IMR-90 (cell line): ENCODE measurements at places on chromosomes 11 and 22. TPM values are rescaled to one million over a fixed set of nuclear protein-coding genes. Genes with fewer than 3 reads are reported as not detected.

DNA sequence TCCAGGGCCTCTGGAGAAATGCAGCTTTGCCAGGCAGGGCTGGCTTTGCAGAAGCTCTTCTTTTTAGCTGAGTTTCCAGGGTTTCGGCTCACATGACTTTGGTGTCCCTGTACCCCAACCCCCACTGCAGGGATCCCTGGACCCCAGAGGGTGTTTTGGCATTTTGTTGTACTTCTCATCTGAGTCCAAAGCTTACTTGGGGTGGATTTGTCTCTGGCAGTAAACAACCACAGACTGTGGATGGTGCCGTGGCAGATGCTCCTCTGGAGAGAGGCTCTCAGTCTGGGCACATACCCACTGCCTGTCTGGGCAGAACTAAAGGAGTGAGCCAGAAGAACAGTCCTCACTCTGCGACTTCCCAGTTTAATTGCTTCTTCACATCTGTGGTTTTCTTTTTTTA is 49.6 kb downstream of the COMMD9 start:
- no peak overlapping the region for H3K27ac ChIP-seq
- H3K36me3 ChIP-seq, result no peaks in the 10 kb centered on the region
- H3K4me1 ChIP-seq, result no peaks in the 10 kb centered on the region
- no peak for DNase-seq

Gene MS4A7
- not detected in 2 replicates for total RNA-seq

Gene ANKRD49
- 10.4 and 15.8 TPM in 2 replicates for total RNA-seq

GRCh38 chr11:95501761-95502266 is 270.8 kb upstream of the SESN3 start:
- H3K27me3 ChIP-seq, result peaks cover 8% of the 10 kb centered on the region; the same call in 1 of the 2 replicates
- no peaks in the 10 kb centered on the region for H3K36me3 ChIP-seq
- no peak for DNase-seq
- H3K27ac ChIP-seq, result no peak overlapping the region

Gene CELSR1
- total RNA-seq, result 0.36 and 0.56 TPM in 2 replicates

- peak overlapping the region; percentile 20; the same call in 1 of the 2 replicates for H3K27ac ChIP-seq
- no peak overlapping the region for H3K4me3 ChIP-seq
- peaks cover 28% of the 10 kb centered on the region for H3K4me1 ChIP-seq
- no peaks in the 10 kb centered on the region for H3K27me3 ChIP-seq
These were observed 23.5 kb downstream of the FZD4 start for GRCh38 chr11:86931548-86932258.

Gene SAA2
- total RNA-seq, result not detected in 2 replicates

- peak overlapping the region; percentile 31; the same call in 1 of the 2 replicates for H3K27ac ChIP-seq
- no peak overlapping the region for H3K4me3 ChIP-seq
- peaks cover 46% of the 10 kb centered on the region for H3K4me1 ChIP-seq
- H3K27me3 ChIP-seq, result no peaks in the 10 kb centered on the region
These were observed 6.1 kb downstream of the CD81 start for GRCh38 chr11:2382936-2383851.

Gene SHISAL1
- total RNA-seq, result 1.1 and 1.4 TPM in 2 replicates

DNA sequence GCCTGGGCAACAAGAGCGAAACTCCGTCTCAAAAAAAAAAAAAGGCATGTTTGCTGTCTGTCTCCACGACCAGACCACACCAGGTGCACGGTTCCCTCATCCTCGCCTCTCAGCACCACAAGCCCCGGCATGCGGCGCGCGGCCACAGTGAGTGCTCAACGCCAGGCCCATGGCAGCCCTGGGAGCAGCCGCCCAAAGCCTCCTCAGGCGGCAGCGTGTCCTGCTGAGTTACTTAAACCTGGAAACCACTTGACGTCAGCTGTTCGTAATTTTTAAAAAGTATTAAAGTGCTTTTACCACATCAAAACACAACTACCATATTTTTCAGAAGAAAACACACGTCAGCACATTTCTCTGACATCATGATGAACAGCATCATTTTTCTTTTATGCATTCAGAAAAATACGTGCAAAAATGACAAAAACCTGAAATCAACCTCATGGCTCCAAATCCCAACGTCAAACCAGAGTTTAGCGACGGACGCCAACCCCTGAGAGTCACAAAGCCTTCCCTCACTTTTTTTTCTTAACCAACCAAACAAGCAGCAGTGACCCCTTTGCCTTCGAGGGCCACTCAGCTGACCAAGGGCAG is 2.1 kb downstream of the DEAF1 start:
- peaks cover 19% of the 10 kb centered on the region for H3K36me3 ChIP-seq
- H3K4me3 ChIP-seq, result 0 out of 2 replicates have a peak overlapping the region, but pooled peaks have one; percentile 4
- no peak overlapping the region for H3K27ac ChIP-seq
- H3K27me3 ChIP-seq, result no peaks in the 10 kb centered on the region
- H3K4me1 ChIP-seq, result peaks cover 19% of the 10 kb centered on the region
- no peak for DNase-seq

- no peak overlapping the region for H3K27ac ChIP-seq
- peaks cover 2% of the 10 kb centered on the region for H3K27me3 ChIP-seq
- H3K36me3 ChIP-seq, result no peaks in the 10 kb centered on the region
- H3K4me3 ChIP-seq, result no peak overlapping the region
- DNase-seq, result no peak
- peaks cover 6% of the 10 kb centered on the region for H3K4me1 ChIP-seq
These were observed 55.8 kb downstream of the C11orf58 start for GRCh38 chr11:16794047-16794818.

- no peak for DNase-seq
- H3K4me3 ChIP-seq, result no peak overlapping the region
- H3K27ac ChIP-seq, result no peak overlapping the region
- H3K4me1 ChIP-seq, result no peaks in the 10 kb centered on the region; the same call in 1 of the 2 replicates
- H3K36me3 ChIP-seq, result no peaks in the 10 kb centered on the region
These were observed 164.6 kb downstream of the ARHGAP42 start for GRCh38 chr11:100851584-100852152.

DNA sequence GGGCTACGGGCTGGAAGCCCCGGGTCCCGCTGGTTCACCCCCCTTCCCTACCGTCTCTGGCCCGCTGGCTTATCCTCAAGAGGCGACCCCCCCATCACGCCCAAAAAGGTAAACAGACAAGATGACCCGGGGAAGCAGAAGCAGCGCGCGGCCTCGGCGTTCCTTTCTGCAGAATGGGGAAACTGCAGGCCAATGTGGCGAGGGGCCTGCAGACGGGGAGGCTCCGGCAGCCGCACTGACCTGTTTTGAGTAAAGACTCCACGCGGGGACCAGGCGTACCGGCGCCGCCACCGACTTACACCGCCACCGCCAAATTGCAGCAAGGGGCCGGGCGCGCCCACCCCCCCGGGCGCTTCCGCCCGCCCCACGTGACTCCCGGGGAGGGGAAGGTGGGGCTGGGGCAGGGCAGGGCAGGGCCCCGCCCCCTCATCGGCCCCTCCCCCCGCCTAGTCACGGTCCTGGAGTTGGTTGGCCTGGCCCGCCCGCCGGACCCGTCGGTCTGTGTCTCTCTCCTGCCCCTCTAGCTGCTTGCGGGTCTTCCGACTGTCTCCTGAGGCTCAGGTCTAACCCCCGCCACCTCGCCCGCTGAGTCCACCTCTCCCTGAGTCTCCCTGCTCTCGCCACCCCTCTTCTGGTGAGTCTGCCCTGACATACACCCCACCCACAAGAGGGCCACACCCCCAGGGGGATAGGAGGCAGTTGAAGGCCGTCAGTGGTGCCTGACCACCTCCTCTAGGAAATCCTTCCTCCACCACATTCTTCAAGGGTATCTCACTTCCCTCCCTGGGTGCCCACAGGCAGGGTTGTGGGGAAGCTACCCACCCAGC is at the start of gene ARAP1:
Gene ARAP1 (minus strand): TSS at position 321 of the 827 bp plus-strand sequence. CDS start 25,280 bp downstream, outside the sequence.
- peaks cover 7% of the 10 kb centered on the region for H3K4me1 ChIP-seq
- peak; percentile 59 for DNase-seq
- H3K27ac ChIP-seq, result peak within 1 kb of the TSS; percentile 73
- H3K4me3 ChIP-seq, result peak within 1 kb of the TSS; percentile 95
- H3K36me3 ChIP-seq, result 0 out of 2 replicates have a peak, but pooled peaks cover 1% of the 10 kb centered on the region

Gene THOC5
- total RNA-seq, result 61.1 and 73.7 TPM in 2 replicates

Gene NDUFS3
- total RNA-seq, result 77.1 and 79.7 TPM in 2 replicates

Gene GAL
- 0.28 TPM in 1 of 2 replicates, not detected in the other for total RNA-seq

DNA sequence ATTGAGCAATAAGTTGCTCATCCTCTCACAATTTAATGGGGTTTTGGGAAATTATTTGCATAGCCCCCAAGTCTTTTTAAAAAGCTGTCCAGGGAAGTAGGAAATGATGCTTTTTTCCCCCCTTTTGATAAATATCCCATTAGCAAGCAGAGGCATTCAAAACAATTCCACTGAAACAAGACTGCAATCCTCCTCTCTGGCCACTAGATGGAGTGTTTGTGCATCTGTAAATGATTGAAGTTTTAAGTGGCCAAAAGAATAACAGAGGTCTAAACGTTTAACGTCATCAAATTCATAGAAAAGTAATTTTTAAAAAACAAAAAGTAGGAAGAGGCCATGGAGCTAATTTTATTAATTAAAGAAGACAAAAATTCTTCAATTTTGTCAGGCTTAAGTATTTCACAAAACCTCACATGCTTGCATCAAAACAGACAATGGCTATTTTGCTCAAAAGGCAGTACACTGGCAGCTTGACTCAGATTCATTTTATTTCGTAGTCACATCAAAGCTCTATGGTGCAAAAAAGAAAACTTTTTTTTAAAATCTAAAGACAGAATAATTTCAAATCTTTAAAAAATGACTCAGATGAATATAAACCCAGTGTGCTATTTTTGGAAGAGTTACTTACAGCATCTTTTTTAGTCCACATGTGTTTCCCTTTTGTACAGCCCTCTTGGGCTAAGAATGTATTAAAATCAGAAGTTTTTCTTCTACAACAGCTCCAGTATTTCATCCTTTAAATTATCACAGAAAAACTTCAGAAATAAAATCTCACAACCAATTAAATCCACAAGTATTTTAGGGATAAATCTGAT is 17.8 kb downstream of the CHORDC1 start:
- peak; percentile 66 for DNase-seq
- peaks cover 15% of the 10 kb centered on the region for H3K36me3 ChIP-seq
- H3K27ac ChIP-seq, result no peak overlapping the region
- H3K4me3 ChIP-seq, result no peak overlapping the region
- no peaks in the 10 kb centered on the region for H3K27me3 ChIP-seq
- no peaks in the 10 kb centered on the region for H3K4me1 ChIP-seq

DNA sequence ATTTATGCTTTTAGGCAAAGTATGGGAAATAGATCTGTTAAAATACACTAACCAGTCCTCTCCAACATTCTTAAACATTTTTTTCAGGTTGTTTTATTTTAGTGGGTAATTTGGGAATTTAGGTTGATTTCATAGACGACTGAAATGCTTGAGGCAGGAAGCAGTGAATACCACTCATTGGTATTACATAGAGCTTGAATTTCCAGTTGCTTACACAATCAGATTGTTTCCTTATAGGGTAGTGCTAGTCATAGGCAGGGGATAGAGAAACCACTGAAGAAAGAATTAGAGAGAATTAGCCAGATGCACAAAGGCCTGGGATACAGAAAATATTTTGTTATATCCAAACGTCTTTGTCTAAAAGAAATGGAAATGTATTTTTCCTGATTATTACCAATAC is 23.9 kb upstream of the LYVE1 start:
- no peaks in the 10 kb centered on the region for H3K27me3 ChIP-seq
- peaks cover 21% of the 10 kb centered on the region for H3K4me1 ChIP-seq

Gene MAJIN
- not detected in 2 replicates for total RNA-seq

Gene CNTF
- 2.3 and 3.3 TPM in 2 replicates for total RNA-seq

DNA sequence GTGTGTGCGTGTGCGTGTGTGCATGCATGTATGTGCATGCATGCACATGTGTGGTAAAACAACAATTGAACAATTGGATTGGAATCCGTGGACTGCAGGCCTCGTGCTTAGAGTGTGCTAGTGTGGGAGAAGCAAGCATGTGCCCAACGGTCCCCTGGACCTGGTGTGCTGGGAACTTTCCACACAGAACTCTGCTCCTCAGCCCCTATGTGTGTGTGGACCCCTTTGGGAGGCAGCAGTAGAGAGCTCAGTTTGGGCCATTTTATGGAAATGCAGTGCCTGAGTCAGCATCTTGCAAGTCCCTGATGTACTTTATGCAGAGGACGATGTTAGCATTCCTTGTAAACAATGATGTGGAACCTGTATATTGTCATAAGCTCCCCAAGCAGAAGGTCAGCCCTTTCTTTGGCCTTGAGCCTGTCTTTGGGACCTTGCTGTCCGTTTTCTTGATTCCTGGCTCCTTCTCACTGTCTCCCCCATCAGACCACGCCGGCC is 167.3 kb downstream of the TBC1D22A start:
- no peaks in the 10 kb centered on the region for H3K27me3 ChIP-seq
- no peak for DNase-seq
- H3K36me3 ChIP-seq, result no peaks in the 10 kb centered on the region

DNA sequence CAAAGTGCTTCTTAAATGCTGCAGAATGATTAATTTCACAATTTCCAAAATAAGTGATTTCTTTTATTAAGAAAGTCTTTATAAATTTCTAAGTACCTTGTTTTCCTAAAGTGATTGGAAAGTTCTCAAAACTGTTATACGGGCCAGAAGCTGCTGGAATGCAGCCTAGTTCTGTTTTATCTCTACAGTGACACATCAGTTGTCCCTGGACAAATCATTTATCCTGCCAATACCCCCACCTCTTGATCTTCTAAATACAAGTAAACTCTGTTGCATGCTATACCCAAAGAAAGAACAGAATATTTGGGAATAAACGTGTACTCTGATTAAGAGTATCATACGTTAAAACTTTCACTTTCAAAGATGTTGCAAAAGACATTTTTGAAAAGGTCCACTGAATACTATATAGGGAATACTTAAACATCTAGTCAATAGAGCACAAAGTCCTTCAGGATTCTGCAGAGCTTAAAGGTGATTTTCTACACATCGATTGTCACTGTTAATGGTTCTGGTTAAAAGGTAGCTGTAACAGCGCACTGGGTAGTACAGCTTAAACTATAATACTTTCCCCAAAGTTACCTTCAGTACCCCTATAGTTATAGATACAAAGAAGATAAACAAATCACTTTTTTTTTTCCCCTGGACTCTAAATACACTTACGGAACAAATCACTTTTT is 92.1 kb upstream of the APOA1 start:
- peaks cover 14% of the 10 kb centered on the region for H3K4me1 ChIP-seq
- DNase-seq, result peak; percentile 19
- peaks cover 1% of the 10 kb centered on the region for H3K36me3 ChIP-seq
- no peak overlapping the region for H3K4me3 ChIP-seq
- no peaks in the 10 kb centered on the region for H3K27me3 ChIP-seq

DNA sequence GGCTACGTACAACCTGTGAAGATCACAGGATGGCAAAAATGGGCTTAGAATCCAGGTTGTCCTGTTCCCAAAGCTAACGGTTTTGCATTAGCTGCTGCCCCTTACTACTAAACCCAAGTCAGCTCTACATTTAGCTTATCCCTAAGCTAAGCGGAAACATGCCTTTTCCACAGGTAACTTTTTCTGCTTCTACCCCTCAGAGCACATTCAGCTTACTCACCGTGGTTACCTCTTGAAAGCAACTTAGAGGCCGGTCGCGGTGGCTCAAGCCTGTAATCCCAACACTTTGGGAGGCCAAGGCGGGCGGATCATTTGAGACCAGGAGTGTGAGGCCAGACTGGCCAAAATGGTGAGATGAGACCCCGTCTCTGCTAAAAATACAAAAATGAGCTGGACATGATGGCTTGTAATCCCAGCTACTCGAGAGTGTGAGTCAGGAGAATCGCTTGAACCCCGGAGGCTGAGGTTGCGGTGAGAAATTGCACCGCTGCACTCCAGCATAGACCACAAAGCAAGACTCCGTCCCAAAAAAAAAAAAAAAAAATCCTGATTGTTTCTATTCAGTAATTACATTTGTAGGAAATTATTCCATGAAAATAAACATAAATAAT is 790 bp upstream of the TMEM41B start:
- H3K4me1 ChIP-seq, result peaks cover 4% of the 10 kb centered on the region
- no peaks in the 10 kb centered on the region; the same call in 1 of the 2 replicates for H3K36me3 ChIP-seq
- H3K4me3 ChIP-seq, result peak overlapping the region; percentile 46
- no peaks in the 10 kb centered on the region for H3K27me3 ChIP-seq
- peak overlapping the region; percentile 83 for H3K27ac ChIP-seq
- peak; percentile 4 for DNase-seq

Gene PLEKHA7
- total RNA-seq, result not detected in 2 replicates
